ENCODE measurements at places on chromosomes 6 and 20.

GRCh38 chr6:54236984-54237383 is 71.3 kb upstream of the TINAG start:
- no peak for DNase-seq

GRCh38 chr6:17826301-17826700 is 119.6 kb upstream of the NUP153 start:
- DNase-seq: no peak

DNA sequence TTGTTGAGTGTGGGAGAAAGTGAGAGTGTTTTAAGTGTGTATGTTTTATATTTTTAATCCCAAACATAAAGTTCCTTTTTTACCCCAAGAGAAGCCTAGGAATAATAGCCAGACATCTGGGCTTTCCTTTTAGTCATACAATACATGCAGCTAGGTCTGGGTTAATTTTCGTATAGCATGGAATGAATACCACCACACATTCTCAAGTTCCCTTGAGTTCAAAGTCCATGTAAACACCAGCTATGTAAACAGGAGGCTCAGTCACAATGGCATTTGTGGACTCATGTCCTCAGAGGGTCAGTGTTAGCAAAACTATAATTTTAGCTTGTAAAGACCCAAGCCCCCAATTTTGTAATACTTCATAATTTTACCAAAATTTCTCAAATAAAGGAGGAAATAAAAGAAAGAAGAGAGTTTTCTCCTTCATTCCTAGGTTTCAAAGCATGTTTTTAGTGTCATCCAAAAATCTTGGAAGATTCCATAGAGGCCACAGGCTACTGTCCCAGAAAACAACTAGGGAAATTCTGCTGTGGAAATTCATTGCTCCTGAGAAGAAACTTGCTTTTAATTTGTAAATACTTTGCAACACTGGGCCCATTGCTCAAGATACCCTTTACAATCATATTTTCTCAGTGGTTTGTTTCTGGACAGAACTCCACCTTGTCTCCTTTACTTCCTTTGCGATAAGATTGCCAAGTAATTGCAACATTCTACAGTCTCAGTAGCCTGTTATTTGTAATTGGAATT is 671.2 kb downstream of the COL12A1 start:
- no peak for DNase-seq

DNA sequence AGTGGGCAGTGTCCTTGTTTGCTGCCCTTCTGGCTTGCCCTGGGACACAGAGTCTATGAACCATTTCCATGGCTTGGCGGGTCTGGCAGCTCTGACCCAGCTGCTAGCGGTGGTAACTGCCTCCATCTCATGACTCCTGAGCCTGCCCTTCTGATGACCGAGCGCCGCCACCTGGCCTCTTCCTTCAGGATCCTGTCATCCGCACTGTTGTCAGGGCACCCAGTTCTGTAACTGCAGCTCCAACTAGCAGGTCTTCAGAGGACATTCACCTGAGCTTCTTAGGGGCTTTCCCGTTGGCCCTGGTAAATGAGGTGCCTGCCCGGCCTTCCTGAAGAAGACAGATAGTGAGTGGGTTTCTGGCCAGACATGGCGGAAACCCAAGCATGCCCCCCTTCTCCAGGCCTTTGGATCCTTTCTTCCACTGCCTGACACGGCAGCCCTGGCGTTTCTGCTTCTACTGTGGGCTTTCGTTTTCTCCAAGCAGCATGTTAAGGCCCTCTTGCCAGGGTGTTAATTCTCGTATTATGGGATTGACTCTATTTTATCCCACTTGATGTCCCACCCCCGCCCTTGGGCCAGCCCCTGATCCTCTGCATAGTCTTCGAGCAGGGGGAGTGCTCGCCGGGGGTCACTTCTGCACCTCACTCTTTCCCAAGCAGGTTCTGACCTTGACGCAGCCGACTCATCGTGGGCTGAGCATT is 24.7 kb downstream of the PACSIN1 start:
- DNase-seq: no peak

DNA sequence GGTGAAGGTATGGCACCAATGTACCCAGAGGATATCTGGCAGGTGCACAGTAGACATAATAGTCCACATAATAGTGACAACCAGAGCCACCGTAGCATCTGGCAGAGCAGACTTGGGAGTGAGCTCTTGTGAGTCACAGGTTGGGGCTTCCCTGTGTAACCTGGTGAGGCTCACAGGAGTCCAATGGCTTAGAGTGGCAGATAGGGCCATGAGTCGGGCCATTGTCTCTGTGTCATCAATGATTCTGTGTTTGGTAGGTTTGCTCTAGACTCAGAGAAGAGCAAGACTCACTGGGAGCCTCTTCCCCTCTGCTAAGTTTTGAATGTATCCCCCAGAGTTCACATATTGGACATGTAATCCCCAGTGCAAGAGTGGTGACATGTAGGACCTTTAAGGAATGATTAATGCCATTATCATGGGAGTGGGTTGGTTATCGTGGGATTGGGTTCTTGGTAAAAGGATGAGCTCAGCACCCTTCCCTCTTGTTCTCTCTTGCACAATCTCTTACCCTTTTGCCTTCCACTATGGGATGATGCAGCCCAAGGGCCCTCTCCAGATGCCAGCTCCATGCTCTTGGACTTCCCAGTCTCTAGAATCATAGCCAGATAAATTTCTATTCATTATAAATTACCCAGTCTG is 22.6 kb upstream of the SIRPA start:
- no peak for DNase-seq

DNA sequence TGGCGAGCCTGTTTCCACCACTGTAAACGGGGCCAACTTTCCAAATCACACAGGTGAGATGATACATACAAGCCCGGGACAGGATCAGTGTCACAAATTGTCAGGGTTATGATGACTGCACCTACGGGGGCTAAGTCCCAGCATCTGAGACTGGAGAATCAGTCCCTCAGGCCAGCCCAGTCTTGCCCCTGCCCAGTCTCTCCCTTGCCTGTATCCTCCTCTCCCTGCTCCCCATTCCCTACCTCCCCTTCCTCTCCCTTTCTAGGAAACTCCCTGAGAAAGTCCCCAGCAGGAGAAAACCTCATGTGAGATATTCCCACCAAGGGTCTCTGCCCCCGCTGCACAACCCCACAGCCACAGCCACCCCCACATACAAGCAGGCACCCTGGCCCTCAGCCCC is 1.5 kb downstream of the FOXS1 start:
- no peak for DNase-seq

DNA sequence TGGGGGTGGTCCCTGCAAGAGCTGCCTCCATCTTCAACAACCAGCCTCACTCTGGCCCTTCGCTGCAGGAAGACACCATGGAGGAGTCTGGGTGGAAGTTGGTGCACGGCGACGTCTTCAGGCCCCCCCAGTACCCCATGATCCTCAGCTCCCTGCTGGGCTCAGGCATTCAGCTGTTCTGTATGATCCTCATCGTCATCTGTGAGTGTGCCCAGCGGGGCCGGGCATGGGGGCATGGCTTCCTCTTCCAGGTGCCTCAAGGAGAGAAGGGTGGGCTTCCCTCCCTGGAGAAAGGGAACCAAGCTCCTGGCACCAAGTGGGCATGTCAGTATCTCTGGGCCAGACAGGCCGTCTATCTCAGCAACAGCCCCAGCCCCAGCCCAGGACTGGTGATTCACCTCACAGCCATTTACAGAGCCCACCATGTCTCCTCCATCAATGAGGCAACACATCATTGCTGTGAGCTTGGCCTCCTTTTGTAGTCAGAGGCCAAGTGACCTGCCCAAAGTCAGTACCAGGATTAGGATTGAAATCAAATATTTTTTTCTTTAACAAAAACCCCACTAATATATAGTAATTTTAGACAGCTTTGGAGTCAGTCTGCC is 40.2 kb downstream of the TM9SF4 start:
- no peak for DNase-seq
